ENCODE measurements at places on chromosomes 2 and 18.
A peak's percentile ranks its signal among the peaks of the same experiment; 100 is the strongest.

DNA sequence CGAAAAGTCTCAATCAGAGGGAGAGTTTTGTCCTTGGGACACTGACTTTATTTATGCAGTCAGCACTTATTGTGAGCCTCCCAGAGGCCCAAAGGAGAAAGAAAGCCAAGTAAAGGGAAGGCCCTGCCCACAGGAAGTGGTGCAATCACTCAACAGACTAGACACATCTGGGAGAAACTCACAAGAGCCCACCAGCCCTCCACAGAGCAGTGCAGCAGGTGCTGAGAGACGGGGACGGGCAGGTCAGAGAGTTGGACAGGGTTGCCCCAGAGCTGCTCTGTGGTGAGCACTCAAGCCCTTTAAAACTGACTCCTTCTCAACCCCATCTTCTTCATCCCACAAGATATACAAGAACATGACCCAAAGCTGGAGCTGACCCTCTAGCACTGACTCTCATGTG, 96.0 kb downstream of the TFCP2L1 start:
- DNase-seq: no peak

- DNase-seq: no peak
Measured at GRCh38 chr2:202109139-202109736, 36.2 kb downstream of the KIAA2012 start.

DNA sequence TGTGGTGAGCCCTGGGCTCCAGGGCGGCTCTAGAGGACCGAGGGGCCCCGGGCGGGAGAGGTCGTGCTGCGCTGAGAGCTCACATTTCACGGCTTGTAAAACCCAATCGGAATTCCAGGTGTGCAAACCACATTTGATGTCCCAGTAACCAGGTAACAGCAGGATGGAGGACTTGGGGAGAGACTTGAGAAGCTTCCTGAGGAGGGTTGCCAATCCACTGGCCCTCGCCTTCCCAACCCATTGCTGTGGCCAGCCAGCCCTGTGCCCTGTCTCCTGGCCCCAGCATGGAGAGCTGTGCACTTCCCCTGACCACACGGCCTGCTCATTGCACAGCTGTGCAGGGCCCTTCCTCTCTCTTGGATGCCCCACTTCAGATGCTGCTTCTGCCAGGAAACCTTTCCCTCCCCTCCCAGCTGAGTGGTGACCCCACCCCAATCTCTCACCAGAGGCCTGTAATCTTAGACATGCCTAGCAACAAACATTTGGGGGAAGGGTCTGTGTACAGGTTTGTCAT, 39.6 kb downstream of the ASB1 start:
- DNase-seq: no peak

DNA sequence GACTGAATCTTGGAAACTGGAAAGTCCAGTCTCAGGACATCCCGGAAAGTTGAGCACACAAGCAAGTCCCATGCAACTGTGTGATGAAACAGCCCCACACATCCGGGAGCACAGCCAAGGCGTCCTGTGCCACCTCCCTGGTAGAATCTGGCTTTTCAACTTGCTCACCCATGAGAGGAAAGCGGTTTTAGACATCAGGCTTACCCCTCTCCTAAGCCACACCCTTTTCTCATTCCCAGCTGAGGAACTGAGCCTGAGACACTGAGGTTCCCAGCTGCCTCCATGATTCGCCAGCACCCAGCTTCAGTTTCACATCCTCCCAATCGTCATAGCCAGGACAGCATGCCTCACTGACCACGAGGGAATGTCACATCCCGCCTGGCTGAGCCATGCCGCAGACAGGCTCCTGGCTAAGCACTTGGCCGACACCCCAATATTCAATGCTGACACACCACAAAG, 60.3 kb downstream of the STEAP3 start:
- peak; percentile 91 for DNase-seq

- DNase-seq: no peak
Measured at GRCh38 chr2:38527338-38528007, 75.3 kb downstream of the HNRNPLL start.

All from AG08396 (cell line).